Mesothelial cell of epicardium (in vitro differentiated cells): ENCODE measurements at places on chromosomes 2 and 18.

- no peaks in the 10 kb centered on the region for H3K4me1 ChIP-seq
- no peak overlapping the region for H3K27ac ChIP-seq
- H3K36me3 ChIP-seq, result peaks cover 45% of the 10 kb centered on the region
- peak; percentile 52 for DNase-seq
- no peak overlapping the region for H3K4me3 ChIP-seq
- no peaks in the 10 kb centered on the region for H3K27me3 ChIP-seq
Measured at GRCh38 chr2:239979243-239980023, 45.7 kb downstream of the NDUFA10 start.

- no peaks in the 10 kb centered on the region for H3K27me3 ChIP-seq
- H3K36me3 ChIP-seq, result no peaks in the 10 kb centered on the region
- no peaks in the 10 kb centered on the region for H3K4me1 ChIP-seq
Measured at GRCh38 chr2:84946204-84947009, 24.6 kb upstream of the KCMF1 start.

DNA sequence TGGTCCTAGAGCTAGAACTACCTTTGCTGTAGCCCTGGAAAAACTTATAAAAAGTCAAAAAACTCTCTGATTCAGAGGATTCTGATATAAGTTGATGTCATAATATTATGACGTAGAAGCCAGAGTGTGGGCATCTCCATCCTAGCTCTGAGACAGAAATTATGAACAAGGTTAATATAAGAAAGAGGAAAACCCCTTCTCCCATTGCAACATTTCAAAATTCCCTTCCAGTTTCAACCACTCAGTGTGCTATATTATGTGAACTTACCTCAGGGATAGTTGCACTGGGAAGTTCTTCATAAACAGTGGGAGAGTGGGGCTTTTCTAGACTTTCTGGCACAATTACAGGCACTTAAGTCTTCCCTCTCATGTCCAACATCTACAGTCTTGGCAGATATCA, 171.6 kb downstream of the PIK3C3 start:
- no peak for DNase-seq
- H3K27me3 ChIP-seq, result no peaks in the 10 kb centered on the region
- H3K4me1 ChIP-seq, result peaks cover 8% of the 10 kb centered on the region
- H3K36me3 ChIP-seq, result no peaks in the 10 kb centered on the region
- no peak overlapping the region for H3K4me3 ChIP-seq

DNA sequence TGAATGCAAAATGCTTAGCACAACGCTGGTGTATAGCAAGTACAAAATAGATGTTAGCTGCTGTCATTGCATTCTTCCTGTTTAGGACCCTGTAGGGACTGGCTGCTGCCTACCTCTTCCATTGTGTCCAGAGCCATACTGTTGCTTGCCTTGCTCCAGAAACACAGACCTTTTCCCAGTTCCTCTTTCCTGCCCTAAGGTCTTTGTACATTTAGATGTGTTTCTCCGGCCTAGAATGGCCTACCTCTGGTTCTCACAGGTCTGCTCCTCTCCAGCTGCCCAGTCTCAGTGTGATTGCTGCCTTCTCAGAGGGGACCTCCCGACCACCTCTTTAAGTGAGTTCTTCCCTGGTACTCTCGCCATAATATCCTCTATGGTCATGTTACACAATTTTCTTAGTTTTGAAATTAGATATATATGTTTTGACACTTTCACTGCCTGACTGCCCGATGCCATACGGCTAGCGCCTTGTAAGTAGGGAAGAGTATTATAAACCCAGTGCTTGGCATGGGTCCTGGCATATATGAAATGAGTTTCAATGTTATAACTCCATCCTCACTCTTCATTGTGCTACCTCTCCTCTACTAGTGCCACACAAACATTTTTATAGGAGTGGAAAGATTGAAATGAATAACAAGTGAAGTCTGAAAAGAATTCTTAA, 48.3 kb downstream of the RFTN2 start:
- H3K27me3 ChIP-seq, result no peaks in the 10 kb centered on the region
- DNase-seq, result no peak
- no peaks in the 10 kb centered on the region for H3K4me1 ChIP-seq
- H3K36me3 ChIP-seq, result peaks cover 2% of the 10 kb centered on the region
- H3K27ac ChIP-seq, result no peak overlapping the region

- H3K4me1 ChIP-seq, result peaks cover 9% of the 10 kb centered on the region
- no peaks in the 10 kb centered on the region for H3K27me3 ChIP-seq
- H3K4me3 ChIP-seq, result no peak overlapping the region
- H3K27ac ChIP-seq, result no peak overlapping the region
Measured at GRCh38 chr2:154203206-154203605, 331.5 kb downstream of the GALNT13 start.

DNA sequence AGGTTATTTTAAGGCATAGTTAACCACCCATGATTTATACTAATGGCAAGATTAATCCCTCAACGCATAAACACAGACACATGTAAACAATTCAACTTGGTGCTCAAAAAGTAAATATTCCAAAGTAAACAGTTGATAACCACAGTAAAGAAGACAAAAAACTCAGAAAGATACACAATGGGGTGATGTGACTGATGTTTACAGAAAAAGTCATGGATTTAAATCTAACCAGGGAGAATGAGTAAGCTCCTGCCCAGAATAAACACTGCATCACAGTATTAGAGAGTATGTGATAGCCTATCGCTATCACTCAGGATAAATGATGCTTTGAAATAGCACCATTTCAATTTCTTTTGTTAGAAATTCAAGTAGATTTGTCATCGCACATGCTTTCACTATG, 49.3 kb downstream of the HIBCH start:
- H3K36me3 ChIP-seq, result peaks cover 34% of the 10 kb centered on the region
- DNase-seq, result no peak
- H3K27me3 ChIP-seq, result no peaks in the 10 kb centered on the region
- H3K27ac ChIP-seq, result no peak overlapping the region

DNA sequence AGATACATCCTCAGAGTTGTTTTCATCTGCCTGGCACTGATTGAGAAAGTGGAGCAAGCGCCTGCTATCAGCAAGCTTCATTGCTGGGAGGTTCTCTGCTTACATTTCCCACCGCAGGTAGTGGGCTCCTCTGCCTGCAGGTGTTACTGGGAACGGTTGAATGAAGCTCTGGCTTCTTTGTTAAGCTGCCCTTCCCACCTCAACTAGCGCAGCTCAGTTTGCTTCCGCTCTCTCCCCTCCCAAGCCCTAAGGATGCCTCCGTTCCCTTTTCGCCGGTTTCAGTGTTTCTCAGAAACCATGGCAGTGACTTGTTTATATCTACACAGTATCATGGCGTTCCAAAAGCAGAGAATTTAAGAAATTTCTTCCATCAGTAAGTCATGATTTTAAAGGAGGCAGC, 72.2 kb upstream of the B3GNT7 start:
- H3K4me1 ChIP-seq, result peaks cover 3% of the 10 kb centered on the region
- no peak for DNase-seq
- peaks cover 12% of the 10 kb centered on the region for H3K36me3 ChIP-seq

GRCh38 chr2:193690572-193690971, 1495.8 kb upstream of the TMEFF2 start:
- DNase-seq, result no peak
- H3K4me3 ChIP-seq, result no peak overlapping the region
- no peak overlapping the region for H3K27ac ChIP-seq

DNA sequence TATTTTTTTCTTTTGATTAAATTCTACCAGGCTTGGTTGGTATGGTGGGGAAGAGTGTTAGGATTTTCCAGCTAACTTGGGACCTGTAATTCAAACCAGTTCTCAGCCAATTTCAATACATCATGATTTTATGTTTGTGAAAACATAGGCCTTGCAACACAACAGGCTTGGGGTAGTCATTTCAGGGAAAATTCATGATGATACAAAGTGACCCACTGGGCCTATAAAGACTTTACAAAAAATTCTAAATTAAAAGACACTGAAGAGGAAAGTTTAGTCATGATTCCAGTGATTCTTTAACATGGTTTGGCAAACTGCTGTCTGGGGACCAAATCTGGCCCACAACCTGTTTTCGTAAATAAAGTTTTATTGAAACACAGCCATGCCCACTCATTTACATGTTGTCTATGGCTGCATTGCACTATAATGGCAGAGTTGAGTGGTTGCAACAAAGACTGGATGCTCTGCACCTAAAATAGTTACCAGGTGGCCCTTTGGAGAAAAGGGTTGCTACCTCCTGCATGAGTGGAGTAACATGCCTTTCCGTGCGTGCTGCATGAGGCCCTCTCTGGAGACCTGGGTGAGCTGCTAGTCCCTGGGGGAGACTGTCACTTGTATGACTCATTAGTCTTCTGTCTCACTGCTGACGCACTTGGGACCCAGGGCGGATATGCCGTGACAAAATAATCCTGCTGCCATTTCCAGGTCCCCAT, 73.6 kb downstream of the NPAS2 start:
- H3K4me1 ChIP-seq, result no peaks in the 10 kb centered on the region
- no peak for DNase-seq
- H3K27ac ChIP-seq, result no peak overlapping the region
- H3K36me3 ChIP-seq, result no peaks in the 10 kb centered on the region
- no peak overlapping the region for H3K4me3 ChIP-seq

DNA sequence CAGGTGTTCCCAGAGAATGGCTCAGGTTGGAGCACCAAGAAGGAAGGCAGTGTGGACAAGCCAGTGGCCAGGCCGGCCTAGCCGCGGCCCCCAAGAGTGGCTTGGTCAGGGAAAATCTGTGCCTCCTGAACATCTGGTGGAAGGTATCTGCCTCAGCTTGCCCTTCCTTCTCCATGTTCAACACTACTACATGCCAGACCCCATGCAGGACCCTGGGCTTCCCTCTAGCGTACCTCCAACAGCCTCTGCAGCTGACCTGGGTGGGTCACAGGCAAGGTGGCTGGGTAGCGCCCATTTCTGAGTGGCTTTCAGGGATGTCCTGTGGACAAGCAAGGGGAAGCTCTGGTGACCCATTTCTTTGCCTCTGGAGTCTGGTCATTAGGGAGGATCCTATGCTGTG, 7.7 kb downstream of the WNT10A start:
- no peak overlapping the region for H3K4me3 ChIP-seq
- peaks cover 25% of the 10 kb centered on the region for H3K27me3 ChIP-seq
- H3K36me3 ChIP-seq, result peaks cover 16% of the 10 kb centered on the region

DNA sequence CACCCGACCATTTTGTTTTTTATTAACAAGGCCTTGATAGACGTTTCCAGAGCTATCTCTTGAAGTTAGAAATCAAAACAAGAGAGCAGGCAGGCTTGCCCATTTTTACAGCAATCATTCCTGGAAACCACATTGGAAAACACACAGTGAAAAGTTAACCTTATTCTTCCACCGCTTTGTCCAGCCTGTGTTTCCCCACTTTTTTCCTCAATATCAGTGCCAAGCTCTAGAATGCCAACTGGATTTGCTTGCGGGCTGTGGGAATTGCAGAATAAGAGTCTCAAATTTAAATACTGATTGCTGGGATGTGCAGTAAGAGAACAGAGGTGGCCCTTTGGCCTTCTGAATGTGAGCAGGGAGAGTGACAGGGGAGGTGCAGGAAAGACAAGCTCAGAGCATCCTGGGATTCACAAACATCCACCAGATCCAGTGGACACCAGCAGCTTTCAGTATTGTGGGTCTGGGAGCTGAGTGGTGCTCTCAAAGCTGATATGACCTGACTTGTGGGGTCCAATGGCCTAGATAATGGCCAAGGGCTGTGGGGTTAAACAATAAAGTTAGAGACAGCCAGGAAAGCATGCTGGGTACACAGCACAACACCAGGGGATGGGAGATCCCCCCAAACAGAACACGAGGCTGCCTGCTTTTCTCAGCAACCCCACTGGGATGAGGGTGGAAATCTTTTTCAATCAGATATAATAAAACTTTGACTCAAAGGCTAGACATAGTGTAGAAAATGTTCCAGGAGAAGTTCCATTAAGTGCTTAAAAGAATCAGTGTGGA, 15.5 kb downstream of the CYP1B1 start:
- peaks cover under 1% of the 10 kb centered on the region for H3K4me1 ChIP-seq
- peaks cover 2% of the 10 kb centered on the region for H3K36me3 ChIP-seq
- no peak overlapping the region for H3K4me3 ChIP-seq
- no peak for DNase-seq
- H3K27ac ChIP-seq, result no peak overlapping the region
- H3K27me3 ChIP-seq, result no peaks in the 10 kb centered on the region

DNA sequence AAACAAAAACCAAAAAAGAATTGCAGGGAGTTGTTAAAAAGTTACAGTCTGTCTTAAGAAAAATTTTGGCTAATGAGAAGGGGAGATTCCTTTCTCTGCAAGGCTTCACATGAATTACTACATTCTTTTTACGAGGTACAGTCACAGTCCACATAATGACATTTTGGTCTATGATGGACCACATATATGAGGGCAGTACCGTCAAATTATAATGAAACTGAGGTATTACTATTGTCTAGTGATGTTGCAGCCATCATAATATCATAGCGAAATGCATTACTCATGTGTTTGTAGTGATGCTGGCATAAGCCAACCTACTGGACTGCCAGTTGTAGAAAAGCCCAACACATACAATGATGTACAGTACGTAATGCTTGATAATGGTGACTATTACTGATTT, 12.5 kb downstream of the SERPINB7 start:
- H3K36me3 ChIP-seq, result no peaks in the 10 kb centered on the region
- no peaks in the 10 kb centered on the region for H3K27me3 ChIP-seq
- H3K27ac ChIP-seq, result no peak overlapping the region
- H3K4me1 ChIP-seq, result peaks cover 7% of the 10 kb centered on the region

- H3K4me1 ChIP-seq, result peaks cover 22% of the 10 kb centered on the region
- peaks cover 2% of the 10 kb centered on the region for H3K36me3 ChIP-seq
- DNase-seq, result peak; percentile 21
- peaks cover 15% of the 10 kb centered on the region for H3K27me3 ChIP-seq
- peak overlapping the region; percentile 87 for H3K4me3 ChIP-seq
- peak overlapping the region; percentile 92 for H3K27ac ChIP-seq
Measured at GRCh38 chr2:25042321-25043240, 705 bp downstream of the EFR3B start.

GRCh38 chr2:96907115-96908041, 37.5 kb upstream of the SEMA4C start:
- H3K4me1 ChIP-seq, result peaks cover 37% of the 10 kb centered on the region
- peak overlapping the region; percentile 90 for H3K27ac ChIP-seq
- no peak for DNase-seq
- H3K36me3 ChIP-seq, result no peaks in the 10 kb centered on the region

DNA sequence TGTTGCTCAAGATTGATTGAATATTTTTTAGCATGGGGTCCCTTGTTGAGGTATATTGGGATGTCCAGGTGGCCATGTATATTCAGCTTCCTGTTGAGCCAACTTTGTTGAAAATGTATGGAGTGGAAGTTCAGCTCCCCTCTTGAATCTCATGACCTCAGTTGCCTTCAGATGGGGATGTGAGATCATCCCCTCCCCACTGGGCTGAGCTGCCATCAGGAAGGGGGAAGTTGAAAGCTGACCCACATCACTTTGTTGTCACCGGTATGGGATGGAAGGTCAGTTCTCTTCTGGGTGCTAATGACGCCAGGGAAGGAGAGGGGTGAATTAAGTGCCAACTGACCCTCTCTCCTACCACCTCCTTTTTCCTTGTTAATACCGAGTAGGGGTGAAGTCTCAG, 33.9 kb downstream of the ACOXL start:
- no peaks in the 10 kb centered on the region for H3K36me3 ChIP-seq
- no peak overlapping the region for H3K4me3 ChIP-seq
- peaks cover 8% of the 10 kb centered on the region for H3K4me1 ChIP-seq
- DNase-seq, result no peak
